ENCODE measurements at places on chromosomes 2 and 18.

DNA sequence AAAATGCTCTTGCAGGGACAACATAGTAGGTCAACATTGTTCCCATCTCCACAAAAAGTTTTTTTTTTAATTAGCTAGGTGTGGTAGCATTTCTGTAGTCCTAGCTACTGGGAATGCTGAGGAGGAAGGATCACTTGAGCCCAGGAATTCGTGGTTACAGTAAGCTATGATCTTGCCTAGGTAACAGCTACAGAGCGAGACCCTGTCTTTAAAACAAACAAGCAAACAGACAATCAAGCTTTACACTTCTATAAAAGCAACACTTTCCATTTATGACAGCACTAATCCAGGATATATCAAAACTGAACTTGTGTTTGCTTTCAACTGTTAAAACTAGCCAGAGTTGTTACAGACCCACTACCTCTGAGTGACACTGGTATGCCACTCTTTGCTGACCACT lies 12.0 kb downstream of the UGT1A3 start:
- H3K4me3 ChIP-seq, result no peak overlapping the region
- DNase-seq, result no peak
- no peaks in the 10 kb centered on the region for H3K27me3 ChIP-seq
- H3K36me3 ChIP-seq, result no peaks in the 10 kb centered on the region

GRCh38 chr2:33670392-33670937 lies 71.4 kb upstream of the FAM98A start:
- DNase-seq, result no peak
- no peaks in the 10 kb centered on the region for H3K36me3 ChIP-seq
- H3K27me3 ChIP-seq, result no peaks in the 10 kb centered on the region
- H3K4me1 ChIP-seq, result no peaks in the 10 kb centered on the region
- no peak overlapping the region for H3K27ac ChIP-seq
- H3K4me3 ChIP-seq, result no peak overlapping the region

DNA sequence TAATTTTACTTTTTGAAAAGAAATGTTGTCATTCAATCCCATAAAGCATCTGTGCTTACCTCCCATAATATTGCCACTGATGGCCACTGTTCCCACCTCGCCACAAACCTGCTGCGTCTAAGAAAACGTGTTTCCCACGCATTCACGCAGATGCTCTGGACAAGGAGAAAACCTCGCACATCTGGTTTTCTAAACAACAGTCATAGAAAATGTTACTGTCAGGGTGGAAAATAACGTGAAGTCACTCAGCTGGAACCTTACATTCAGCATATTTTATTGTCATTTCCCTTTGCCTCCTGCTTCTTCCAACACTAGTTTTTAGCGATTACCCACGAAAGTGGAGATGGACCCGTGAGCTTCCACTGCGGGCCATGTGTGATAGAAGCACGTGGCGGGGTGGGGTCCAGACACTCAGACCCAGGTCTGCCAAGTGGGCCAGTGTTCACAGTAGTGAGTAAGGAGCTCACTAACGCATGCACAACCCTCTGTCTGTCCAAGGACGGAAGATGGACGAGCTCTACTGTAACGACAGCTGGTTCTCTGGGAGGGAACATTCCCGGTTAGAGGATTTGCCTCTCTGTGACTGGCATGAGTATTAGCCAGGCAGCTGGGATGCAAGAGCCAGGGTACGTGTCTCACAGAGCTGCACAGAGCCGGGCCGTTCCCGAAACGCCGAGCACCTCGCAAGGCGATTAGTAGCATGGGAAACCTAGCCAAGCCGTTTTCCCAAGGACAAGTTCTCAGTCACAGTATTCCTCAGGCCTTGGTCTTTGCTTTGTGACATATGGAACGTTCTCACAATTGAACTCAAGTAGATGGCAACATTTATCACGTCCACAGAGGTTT lies 94.5 kb downstream of the MTCL1 start:
- no peak overlapping the region for H3K4me3 ChIP-seq
- H3K27ac ChIP-seq, result no peak overlapping the region
- no peaks in the 10 kb centered on the region for H3K27me3 ChIP-seq
- no peaks in the 10 kb centered on the region for H3K4me1 ChIP-seq

GRCh38 chr18:61893309-61893970 lies 633 bp upstream of the RNF152 start:
- no peaks in the 10 kb centered on the region for H3K36me3 ChIP-seq
- peak overlapping the region; percentile 81 for H3K27ac ChIP-seq
- no peaks in the 10 kb centered on the region for H3K4me1 ChIP-seq
- H3K27me3 ChIP-seq, result no peaks in the 10 kb centered on the region

GRCh38 chr2:239244625-239245024 lies 156.2 kb downstream of the HDAC4 start:
- H3K27me3 ChIP-seq, result no peaks in the 10 kb centered on the region
- no peak overlapping the region for H3K27ac ChIP-seq
- no peak overlapping the region for H3K4me3 ChIP-seq
- no peak for DNase-seq

- no peaks in the 10 kb centered on the region for H3K36me3 ChIP-seq
- no peak for DNase-seq
- H3K27me3 ChIP-seq, result no peaks in the 10 kb centered on the region
- H3K27ac ChIP-seq, result no peak overlapping the region
Observed at GRCh38 chr2:118670276-118670675, 177.2 kb downstream of the EN1 start.

DNA sequence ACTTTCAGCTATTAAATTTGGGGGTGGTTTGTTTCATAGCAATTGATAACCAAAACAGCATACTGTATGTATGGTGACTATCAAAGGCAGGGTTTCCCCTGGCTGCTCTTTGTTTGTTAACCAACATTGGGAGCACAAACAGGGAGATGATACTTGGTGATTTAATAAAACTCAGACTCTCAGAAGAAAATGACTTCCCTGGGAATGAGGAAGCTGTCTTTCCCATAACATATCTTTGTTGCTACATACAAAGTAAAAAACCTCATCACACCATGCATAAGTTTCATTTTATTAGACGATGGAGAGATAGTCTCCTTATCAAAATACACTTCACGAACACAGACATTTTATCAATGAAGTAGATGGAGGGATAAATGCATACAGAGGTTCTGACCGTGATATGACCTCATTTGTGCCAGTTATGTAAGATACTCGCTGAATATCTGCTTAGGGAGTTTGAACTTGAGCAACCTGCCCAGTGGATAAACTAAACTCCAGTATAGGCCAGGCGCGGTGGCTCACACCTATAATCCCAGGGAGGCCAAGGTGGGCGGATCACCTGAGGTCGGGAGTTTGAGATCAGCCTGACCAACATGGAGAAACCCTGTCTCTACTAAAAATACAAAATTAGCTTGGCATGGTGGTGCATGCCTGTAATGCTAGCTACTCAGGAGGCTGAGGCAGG lies 3.8 kb upstream of the NFE2L2 start:
- DNase-seq, result no peak
- H3K36me3 ChIP-seq, result no peaks in the 10 kb centered on the region
- H3K27me3 ChIP-seq, result no peaks in the 10 kb centered on the region
- no peaks in the 10 kb centered on the region for H3K4me1 ChIP-seq
- no peak overlapping the region for H3K27ac ChIP-seq

DNA sequence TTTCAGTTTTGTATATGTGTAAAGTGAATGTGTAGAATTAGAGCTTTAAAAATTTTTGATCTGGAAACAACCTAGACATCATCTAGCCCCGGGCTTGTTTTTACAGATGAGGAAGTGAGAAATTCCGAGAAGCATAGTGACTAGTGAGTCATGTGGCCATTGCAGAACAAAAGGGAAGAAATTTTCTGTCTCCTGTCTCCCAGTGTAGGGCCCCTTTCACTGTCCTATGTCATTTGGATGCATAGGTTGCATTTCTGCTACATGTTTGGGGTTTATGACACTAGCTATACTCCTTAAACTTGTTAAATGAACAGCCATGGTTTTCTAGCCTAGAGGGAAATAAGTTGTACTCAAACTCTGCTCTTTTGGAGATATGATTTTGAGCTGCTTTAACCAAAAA lies 84.6 kb downstream of the PLCL1 start:
- H3K4me1 ChIP-seq, result no peaks in the 10 kb centered on the region
- no peak overlapping the region for H3K4me3 ChIP-seq
- H3K27me3 ChIP-seq, result no peaks in the 10 kb centered on the region
- H3K27ac ChIP-seq, result no peak overlapping the region
- H3K36me3 ChIP-seq, result no peaks in the 10 kb centered on the region

DNA sequence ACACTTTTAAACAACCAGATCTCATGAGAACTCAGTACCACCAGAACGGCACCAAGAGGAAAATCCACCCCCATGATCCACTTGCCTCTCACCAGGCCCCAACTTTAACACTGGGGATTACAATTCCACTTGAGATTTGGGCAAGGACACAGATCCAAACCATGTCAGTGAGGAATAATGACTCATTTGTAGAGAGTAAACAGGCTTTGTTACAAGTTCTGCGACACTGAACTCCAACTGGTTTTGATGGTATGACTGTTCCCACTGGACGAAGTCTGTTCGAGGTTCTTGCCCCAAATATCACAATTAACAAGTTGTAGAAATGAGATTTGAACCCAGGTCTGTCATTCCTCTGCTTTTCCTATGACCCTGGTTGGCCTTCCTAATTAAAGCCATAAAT lies 718.1 kb upstream of the ID2 start:
- H3K4me3 ChIP-seq, result no peak overlapping the region
- H3K36me3 ChIP-seq, result no peaks in the 10 kb centered on the region
- no peak for DNase-seq
- H3K4me1 ChIP-seq, result no peaks in the 10 kb centered on the region
- no peak overlapping the region for H3K27ac ChIP-seq

DNA sequence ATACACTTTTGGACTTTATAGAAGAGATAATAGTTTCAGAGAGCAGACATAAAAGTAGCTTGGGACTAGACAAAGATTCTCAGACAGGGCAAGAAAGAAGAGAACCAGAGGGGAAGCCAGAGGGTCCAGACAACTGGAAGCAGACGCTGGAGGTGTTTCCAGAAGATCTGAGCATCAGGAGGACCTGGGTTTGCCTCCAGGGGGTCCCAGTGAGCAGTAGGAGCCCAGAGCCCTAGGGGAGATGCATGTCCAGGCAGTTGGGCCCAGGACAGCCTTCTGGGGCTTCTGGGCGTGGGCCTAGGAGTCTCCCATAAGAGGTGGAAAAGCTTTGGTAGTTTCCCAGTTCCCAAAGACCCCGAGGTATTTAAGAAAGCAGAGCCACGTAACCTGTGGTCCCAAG lies 251.2 kb upstream of the ID2 start:
- no peaks in the 10 kb centered on the region for H3K4me1 ChIP-seq
- no peak overlapping the region for H3K4me3 ChIP-seq
- no peak overlapping the region for H3K27ac ChIP-seq

DNA sequence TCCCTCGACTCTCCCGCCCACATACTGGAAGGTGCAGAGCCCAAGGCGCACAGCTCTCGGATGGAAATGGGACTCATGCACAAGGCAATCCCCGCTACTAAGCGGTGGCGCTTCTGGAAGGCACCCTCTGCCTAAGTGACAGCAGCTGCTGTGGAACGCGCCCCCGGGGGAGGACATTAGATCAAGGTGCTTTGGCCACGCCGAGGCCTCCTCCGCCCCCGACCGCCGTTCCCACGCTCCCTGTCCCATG lies 202 bp downstream of the MCEE start:
- no peaks in the 10 kb centered on the region for H3K27me3 ChIP-seq
- peaks cover 6% of the 10 kb centered on the region for H3K4me1 ChIP-seq
- no peak for DNase-seq
- H3K27ac ChIP-seq, result peak overlapping the region; percentile 93
- peak overlapping the region; percentile 54 for H3K4me3 ChIP-seq
- H3K36me3 ChIP-seq, result no peaks in the 10 kb centered on the region

DNA sequence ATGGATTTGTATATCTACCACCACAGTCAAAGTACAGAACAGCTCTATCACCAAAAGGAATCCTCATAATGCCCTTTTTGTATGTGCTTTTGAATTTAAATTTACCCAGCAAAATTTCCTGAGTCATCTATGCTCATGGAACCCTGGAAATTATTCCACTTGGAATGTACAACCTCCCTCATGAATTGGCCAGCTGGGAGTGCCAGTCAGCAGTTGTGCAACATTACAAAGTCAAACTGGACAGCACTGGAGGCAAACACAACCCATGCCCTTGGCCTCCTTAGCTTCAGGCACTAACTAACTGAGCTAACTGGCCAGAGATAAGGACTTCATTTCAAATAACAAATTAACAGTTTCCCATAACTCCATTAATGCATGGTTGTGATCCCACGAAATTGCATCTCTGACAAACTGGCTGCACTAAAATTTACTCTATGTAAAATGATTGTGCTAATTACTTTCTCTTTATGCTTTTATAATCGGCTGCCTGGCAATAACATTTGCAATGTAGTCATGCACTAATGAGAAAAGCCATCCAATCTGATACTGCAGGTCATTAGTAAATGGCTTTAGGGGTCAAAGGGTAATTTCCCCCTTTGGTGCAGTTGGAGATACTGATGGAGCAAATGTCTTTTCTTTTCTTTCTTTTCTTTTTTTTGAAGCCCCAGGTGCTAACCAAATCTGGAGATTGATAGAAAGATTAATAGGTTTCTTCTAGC lies 270.5 kb downstream of the ACTR3 start:
- H3K4me1 ChIP-seq, result no peaks in the 10 kb centered on the region
- H3K36me3 ChIP-seq, result no peaks in the 10 kb centered on the region

DNA sequence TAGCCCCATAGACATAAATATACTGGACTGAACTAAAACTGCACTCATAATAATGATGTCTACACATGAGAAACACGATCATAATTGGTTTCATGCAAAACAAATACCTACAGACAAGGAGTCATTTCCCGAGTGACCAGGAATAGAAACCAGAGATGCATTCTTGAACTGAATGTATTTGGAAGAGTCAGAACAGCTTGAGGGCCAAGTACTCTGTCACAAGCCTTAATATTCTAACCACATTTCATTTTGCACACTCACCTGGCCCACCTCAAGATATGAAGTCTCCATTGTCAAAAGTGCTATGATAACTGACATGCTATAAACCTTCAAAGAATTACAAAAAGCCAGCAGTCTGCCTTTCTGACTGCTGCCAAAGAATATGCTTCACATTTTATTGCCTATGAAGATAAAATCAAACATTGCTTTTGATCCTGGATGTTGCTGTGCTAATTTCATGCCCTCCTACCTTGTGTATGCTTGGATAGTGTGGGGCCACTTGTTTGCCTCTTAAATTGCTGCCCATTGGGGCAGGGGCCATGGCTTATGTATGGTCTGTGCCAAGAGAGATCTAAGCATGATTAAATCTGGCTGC lies 18.9 kb upstream of the ASAP2 start:
- no peaks in the 10 kb centered on the region for H3K36me3 ChIP-seq
- no peaks in the 10 kb centered on the region for H3K27me3 ChIP-seq

DNA sequence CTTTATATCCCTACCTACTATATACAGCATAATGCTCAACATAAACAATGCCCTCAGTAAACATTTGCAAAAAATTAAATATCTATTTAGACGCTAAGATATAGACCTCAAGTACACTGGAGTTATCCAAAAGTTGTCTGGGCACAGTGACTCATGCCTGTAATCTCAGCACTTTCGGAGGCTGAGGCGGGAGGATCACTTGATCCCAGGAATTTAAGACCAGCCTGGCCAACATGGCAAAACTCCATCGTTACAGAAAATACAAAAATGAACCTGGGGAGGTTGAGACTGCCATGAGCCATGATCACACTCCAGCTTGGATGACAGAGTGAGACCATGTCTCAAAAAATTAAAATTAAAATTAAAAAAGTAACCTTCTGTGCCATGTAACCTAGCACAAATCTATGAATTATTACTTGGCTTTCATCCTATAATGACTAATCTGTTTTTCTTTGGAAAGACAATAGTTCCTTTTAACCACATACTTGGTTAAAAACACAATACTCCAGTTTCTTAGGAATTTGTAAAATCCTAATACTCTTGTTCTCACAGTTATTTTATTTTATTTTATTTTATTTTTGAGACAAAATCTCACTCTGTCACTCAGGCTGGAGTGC lies 6.7 kb upstream of the TNFAIP6 start:
- H3K27me3 ChIP-seq, result no peaks in the 10 kb centered on the region
- H3K4me1 ChIP-seq, result no peaks in the 10 kb centered on the region
- no peak for DNase-seq
- no peaks in the 10 kb centered on the region for H3K36me3 ChIP-seq
- no peak overlapping the region for H3K27ac ChIP-seq

Data from prostate gland (tissue), 2 donors.